ENCODE measurements at places on chromosomes 5 and 9. TPM values are rescaled to one million over a fixed set of nuclear protein-coding genes. Genes with fewer than 3 reads are reported as not detected.

ADAM19 gene
- 9.5 TPM for total RNA-seq

DNA sequence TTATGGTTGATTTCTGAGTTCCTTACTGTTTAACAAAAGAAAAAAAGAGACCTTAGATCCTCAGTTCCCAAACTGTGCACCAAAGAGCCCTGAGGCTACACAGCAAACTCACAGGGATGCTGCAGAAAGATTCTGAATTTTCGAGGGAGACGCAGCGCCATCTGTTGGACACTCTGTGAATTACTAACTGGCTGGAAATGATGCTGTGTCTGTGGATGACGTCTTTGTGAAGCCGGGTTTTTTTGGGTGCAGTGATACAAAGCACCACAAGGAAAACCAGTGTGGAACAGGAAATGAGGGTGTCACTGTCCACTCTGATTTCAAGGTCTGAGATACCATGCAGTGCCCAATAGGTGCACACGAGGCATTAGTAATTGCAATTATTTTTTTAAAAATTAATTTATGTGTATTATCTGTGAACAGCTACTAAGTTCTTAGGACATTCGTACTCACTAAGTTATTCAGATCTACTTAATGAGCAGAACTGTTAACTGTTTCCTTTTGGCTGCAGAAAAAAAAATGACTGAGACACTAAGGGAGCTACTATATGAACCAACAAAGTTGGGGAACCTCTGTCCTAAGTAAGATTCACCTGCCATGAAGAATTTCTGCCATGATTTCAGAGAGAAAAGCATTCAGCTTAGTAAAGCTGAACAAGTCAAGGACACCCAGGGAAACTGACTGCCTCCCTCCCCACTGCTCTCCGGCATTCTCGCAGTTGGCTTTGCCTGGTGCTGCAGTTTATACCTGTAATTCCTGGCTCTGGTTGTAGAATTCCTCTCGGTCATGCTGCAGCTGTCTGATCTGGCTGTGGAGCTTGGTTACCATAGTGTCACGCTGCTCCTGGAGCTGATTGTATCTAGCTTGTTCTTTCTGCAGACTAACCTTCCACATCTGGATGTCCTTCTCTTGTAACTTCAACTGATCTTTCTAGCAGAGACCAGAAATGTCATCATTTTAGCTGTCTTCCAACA, 23.4 kb downstream of the SPACA9 start:
- peak; percentile 71 for DNase-seq
- H3K27me3 ChIP-seq = no peaks in the 10 kb centered on the region
- H3K27ac ChIP-seq = no peak overlapping the region
- no peaks in the 10 kb centered on the region for H3K4me1 ChIP-seq

DNA sequence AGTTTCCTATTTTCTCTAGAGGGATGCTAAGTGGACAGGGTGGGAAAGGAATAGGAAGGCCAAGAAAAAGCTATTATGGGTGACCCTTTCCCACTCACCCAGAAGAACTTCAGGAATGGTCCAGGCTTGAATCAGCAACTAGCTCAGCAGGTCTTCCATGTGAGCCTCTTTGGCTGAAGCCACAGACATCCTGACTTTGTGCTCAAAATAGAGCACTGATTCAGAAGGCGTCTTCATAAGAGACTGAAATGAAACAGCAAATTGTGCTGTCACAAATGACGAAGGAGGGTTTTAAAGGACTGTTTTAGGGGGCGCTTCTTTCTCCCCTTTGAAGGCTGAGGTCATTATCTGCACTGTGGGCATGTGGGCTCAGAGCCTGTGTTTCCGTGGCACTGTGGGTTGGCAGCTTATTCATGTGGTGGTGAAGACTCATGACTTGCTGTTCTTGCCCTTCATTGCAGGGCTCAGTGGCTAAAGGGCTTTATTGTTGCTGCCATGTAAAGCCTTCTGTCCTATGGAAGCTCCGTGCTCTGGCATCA, 65.8 kb upstream of the NFIL3 start:
- no peaks in the 10 kb centered on the region for H3K4me1 ChIP-seq
- no peaks in the 10 kb centered on the region for H3K27me3 ChIP-seq
- no peaks in the 10 kb centered on the region for H3K36me3 ChIP-seq
- H3K27ac ChIP-seq = no peak overlapping the region
- no peak overlapping the region for H3K4me3 ChIP-seq

GRCh38 chr5:14178671-14179211, 35.6 kb downstream of the TRIO start:
- no peak overlapping the region for H3K4me3 ChIP-seq
- no peaks in the 10 kb centered on the region for H3K36me3 ChIP-seq
- peaks cover 24% of the 10 kb centered on the region for H3K4me1 ChIP-seq

GRCh38 chr9:1157836-1158235, 107.7 kb downstream of the DMRT2 start:
- H3K4me1 ChIP-seq = no peaks in the 10 kb centered on the region
- no peaks in the 10 kb centered on the region for H3K27me3 ChIP-seq
- no peak for DNase-seq
- H3K36me3 ChIP-seq = no peaks in the 10 kb centered on the region
- no peak overlapping the region for H3K4me3 ChIP-seq

GRCh38 chr9:131645078-131645776, 94.6 kb downstream of the RAPGEF1 start:
- H3K36me3 ChIP-seq = no peaks in the 10 kb centered on the region
- H3K4me1 ChIP-seq = peaks cover 41% of the 10 kb centered on the region
- H3K27me3 ChIP-seq = no peaks in the 10 kb centered on the region
- H3K4me3 ChIP-seq = no peak overlapping the region
- peak; percentile 70 for DNase-seq
- H3K27ac ChIP-seq = peak overlapping the region; percentile 46

DNA sequence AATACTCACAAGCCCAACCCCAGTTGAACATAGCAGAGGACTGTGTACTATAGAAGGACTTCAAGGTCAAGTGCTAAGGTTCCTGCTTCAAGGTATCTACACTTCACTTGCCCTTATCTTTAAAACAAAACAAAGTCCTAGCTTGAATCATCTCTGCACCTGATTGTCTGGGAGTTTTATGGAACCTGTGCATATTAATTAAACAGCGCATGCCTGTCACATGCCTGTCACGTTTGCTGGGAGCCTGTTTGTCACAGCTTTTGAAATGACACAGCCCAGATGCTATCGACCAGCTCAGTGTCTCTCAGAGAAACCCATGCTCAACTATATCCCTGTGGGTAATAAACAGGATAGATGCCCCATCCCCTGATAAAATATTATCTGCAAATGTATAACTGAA, 476.0 kb downstream of the ZSWIM6 start:
- H3K4me1 ChIP-seq = no peaks in the 10 kb centered on the region
- H3K36me3 ChIP-seq = no peaks in the 10 kb centered on the region
- H3K4me3 ChIP-seq = no peak overlapping the region
- no peak for DNase-seq
- no peaks in the 10 kb centered on the region for H3K27me3 ChIP-seq

- H3K27me3 ChIP-seq = no peaks in the 10 kb centered on the region
- H3K36me3 ChIP-seq = no peaks in the 10 kb centered on the region
- DNase-seq = no peak
- no peak overlapping the region for H3K4me3 ChIP-seq
These were observed 220.5 kb upstream of the ADRA1B start for GRCh38 chr5:159695741-159696294.
